H4 (cell line): ENCODE measurements at places on chromosomes 7 and 10.

- DNase-seq: no peak
Observed at GRCh38 chr10:114810926-114811325, 10.7 kb upstream of the FHIP2A start.

- DNase-seq: peak; percentile 21
Observed at GRCh38 chr10:62681211-62681940, 123.1 kb upstream of the ADO start.

- no peak for DNase-seq
Observed at GRCh38 chr10:21532694-21533466, 1.2 kb upstream of the MLLT10 start.

DNA sequence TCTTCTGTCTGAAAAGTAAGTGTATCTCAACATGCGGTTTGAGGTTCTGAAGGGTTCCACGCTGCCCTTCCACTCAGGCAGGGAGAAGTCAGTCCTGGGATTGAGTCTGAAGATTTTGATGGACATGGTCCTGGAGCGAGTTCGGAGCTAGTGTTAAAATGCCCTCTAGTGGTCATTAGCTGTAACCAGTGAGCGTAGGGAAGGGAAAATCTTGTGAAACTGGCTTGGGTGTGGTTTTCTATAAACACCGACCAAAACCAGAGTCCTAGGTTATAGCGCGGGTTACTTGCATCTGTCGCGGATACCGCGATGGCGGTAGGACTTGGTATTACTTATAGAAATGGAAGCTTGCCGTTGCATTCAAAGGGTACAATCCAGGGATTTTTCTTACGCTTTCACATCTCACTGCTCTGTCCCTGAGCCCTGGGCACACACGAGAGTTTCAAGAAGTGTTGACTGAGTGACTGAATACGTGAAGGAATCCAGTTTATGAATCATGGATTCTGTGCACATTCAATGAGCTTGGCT, 348.2 kb upstream of the C7orf33 start:
- DNase-seq: peak; percentile 71

- no peak for DNase-seq
Observed at GRCh38 chr10:127338399-127339110, 142.2 kb upstream of the INSYN2A start.

GRCh38 chr7:12623885-12624498, 53.5 kb downstream of the SCIN start:
- DNase-seq: peak; percentile 61

- no peak for DNase-seq
Observed at GRCh38 chr10:132912713-132913558, 29.4 kb downstream of the CFAP46 start.

DNA sequence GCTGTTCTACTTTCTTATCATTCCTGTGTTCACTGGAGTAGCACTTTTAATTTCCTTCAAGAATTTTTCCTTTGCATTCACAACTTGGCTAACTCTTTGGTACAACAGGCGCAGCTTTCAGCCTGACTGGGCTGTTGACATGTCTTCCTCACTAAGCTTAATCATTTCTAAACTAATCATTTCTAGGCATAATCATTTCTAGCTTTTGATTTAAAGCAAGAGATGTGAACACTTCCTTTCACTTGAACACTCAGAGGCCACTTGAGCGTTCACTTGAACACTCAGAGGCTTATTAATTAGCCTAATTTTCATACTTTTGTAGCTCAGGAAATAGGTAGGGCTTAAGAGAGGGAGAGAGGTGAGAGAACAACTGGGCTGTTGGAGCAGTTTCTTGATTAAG, 15.9 kb downstream of the C10orf90 start:
- no peak for DNase-seq

GRCh38 chr10:19816411-19817230, at the start of gene PLXDC2:
Gene PLXDC2 (plus strand): TSS chr10:19816432.
- peak; percentile 8 for DNase-seq
